RKO (cell line): ENCODE measurements at places on chromosomes 2 and 18.

- peak; percentile 72 for DNase-seq
Observed at GRCh38 chr2:216214768-216215167, 105.6 kb downstream of the XRCC5 start.

- DNase-seq: no peak
Observed at GRCh38 chr18:13528739-13529392, 197.5 kb downstream of the FAM210A start.

GRCh38 chr2:54599914-54600313 lies 123.5 kb upstream of the EML6 start:
- no peak for DNase-seq

DNA sequence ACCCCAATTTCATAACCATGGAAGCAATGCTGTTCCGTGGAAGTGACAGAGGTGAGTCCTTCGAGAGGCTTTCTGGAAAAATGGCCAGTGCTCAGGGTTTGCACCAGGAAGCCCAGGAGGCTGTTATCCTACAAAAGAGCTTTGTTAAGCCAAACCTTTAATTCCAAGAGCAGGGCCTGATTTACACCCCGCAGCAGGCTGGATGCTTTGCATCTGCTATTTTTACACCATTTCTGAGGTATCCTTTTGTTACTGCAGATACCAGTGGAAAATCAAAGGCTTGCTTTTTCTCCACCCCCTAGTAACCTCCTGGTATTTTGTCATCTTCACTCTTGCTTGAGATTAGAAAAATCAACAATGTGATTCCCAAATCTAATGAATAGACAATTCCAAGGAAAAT lies 380.6 kb downstream of the SOX11 start:
- no peak for DNase-seq

GRCh38 chr2:37196320-37197195 lies at the start of gene CEBPZOS:
Gene CEBPZOS, plus strand, starts transcription at chr2:37196496. Its CDS starts 3,209 bp downstream, at chr2:37199705.
- peak; percentile 83 for DNase-seq

DNA sequence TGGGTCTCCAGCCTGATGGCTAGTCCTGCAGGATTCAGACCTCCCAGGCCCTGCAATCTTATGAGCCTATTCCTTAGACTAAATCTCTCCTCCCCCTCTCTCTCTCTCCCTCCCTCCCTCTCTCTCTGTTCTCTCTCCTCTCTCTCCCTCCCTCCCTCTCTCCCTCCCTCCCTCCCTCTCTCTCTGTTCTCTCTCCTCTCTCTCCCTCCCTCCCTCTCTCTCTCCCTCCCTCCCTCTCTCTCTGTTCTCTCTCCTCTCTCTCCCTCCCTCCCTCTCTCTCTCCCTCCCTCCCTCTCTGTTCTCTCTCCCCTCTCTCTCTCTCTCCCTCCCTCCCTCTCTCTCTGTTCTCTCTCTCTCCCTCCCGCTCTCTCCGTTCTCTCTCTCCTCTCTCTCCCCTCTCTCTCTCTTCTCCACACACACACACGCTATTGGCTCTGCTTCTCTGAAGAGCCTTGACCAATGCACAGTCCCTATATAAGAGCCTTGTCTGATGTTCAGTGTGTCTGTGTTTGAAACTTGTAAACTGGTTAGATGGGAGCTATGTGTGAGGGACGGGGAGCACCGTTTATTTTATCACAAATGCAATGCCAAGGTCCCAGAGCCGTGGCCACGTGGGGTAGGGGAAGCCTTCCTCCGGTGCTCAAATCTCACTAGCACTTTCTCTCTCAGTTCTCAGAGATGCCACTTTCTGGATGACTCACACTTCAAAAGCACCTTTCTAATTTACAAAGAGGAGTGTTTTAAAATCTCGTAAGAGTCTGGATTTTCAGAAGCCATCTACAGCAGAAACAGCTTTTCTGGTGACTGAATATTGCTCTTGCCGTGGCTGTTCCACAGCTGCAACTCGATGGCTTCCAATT lies 9.4 kb upstream of the PRLH start:
- no peak for DNase-seq
